GM12878 (cell line): ENCODE measurements at places on chromosomes 3 and 15. TPM values are rescaled to one million over a fixed set of nuclear protein-coding genes. Genes with fewer than 3 reads are reported as not detected.

The EPHA3 gene
- polyA plus RNA-seq, result not detected in 2 replicates

The ALDH1L1 gene
- 0.54 and 0.69 TPM in 2 replicates for polyA plus RNA-seq

The CCR5 gene
- 0.33 and 0.49 TPM in 2 replicates for polyA plus RNA-seq

The SRGAP3 gene
- polyA plus RNA-seq, result 0.98 TPM in 2 replicates

The EXD1 gene
- not detected in 2 replicates for polyA plus RNA-seq

The NAALADL2 gene
- polyA plus RNA-seq, result 6.7 and 9.6 TPM in 2 replicates

The CHST13 gene
- not detected in 2 replicates for polyA plus RNA-seq

The MELTF gene
- polyA plus RNA-seq, result 9.2 and 11.8 TPM in 2 replicates

The CAMKV gene
- polyA plus RNA-seq, result 0.17 and 0.20 TPM in 2 replicates

The CPEB1 gene
- polyA plus RNA-seq, result 1.1 and 1.8 TPM in 2 replicates

The HRH1 gene
- not detected in 2 replicates for polyA plus RNA-seq

The MRPL3 gene
- polyA plus RNA-seq, result 249 and 258 TPM in 2 replicates

The TRAT1 gene
- polyA plus RNA-seq, result 0.26 TPM in 1 of 2 replicates, not detected in the other

The PTH1R gene
- not detected in 2 replicates for polyA plus RNA-seq

The SENP2 gene
- 30.5 and 35.1 TPM in 2 replicates for polyA plus RNA-seq

The ILDR1 gene
- 6.6 and 6.8 TPM in 2 replicates for polyA plus RNA-seq

The SLC6A11 gene
- polyA plus RNA-seq, result not detected in 2 replicates

The GSK3B gene
- 20.2 and 22.6 TPM in 2 replicates for polyA plus RNA-seq

The CYP1A2 gene
- 0.05 TPM in 1 of 2 replicates, not detected in the other for polyA plus RNA-seq

The FEZF2 gene
- not detected in 2 replicates for polyA plus RNA-seq

The MAP6D1 gene
- 0.48 and 0.84 TPM in 2 replicates for polyA plus RNA-seq
